Mesenchymal stem cell (in vitro differentiated cells and primary cell): ENCODE measurements at places on chromosomes 1 and 21.

DNA sequence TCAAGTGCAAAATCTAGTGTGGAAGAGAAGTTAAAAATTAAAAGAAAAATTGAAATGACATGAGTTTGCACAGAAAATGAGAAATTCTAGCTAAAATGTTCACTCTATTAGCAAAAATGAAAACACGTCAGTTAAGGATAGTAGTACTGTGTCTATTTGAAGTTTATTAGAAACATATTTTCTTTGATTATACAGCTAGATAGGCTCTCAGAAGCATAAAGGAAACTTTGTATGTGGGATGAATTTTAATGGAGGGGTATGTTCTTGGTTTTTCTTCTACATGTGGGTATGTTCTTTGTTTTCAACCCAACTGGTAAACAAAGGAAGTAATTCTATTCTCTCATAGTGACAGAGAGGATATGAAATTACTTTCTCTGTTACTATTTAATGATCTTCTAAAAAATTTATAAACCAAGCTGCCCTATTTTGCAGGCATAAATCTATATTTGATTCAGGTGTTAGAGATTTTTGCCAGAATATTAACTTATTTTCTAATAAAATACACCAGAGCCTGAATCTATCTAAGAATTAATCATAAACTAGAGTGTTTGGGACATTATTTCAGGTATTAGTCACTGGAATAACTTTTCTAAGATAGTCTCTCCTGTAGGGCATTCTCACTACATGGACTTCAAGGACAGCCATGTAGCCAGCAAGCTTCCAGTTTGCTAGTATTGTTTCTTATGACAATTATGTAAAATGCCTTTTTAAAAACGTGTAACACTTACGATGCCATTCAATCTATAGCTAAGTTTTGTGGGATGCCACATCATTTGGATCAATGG, 15.8 kb downstream of the GPSM2 start:
- no peak for DNase-seq

GRCh38 chr1:201468844-201469644, at the start of gene PHLDA3:
Gene PHLDA3, minus strand, starts transcription at chr1:201469188. Its CDS starts 402 bp downstream, at chr1:201468786.
- DNase-seq = peak; percentile 94

DNA sequence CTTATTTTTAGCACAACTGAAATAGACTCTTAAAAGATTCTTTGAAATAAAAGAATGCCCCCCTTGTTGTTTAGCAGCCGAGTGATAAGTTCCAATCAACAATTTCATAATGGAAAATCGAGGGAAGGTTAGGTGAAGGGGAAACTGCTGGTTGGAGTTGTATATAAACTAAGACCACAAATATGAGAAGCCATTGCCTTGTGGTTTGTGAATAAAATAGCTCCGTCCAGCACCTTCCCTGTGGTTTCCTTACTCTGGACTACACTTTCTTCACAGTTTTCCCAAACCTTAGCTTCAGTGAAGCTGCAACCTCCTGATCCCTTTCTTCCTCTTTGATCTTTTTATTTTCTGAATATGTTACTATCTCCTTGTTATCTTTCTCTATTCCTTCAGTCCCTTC, 6.7 kb upstream of the RAB3GAP2 start:
- DNase-seq = peak; percentile 79

DNA sequence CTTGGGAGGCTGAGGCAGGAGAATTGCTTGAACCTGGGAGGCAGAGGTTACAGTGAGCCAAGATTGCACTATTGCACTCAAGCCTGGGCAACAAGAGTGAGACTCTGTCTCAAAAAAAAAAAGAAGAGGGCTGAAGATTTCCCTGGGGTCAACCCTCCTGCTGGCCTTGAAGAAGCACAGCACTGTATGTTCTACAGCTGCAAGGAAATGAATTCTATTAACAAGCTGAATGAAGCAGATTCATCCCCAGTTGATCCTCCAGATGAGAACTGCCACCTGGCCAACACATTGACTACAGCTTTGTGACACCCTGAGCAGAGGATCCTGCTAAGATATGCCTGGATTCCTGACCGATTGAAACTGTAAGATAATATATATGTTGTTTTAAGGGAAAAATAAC, 129.5 kb downstream of the ADSS2 start:
- peak; percentile 34 for DNase-seq

- DNase-seq = no peak
Measured at GRCh38 chr1:156097499-156098178, 15.4 kb upstream of the MEX3A start.

DNA sequence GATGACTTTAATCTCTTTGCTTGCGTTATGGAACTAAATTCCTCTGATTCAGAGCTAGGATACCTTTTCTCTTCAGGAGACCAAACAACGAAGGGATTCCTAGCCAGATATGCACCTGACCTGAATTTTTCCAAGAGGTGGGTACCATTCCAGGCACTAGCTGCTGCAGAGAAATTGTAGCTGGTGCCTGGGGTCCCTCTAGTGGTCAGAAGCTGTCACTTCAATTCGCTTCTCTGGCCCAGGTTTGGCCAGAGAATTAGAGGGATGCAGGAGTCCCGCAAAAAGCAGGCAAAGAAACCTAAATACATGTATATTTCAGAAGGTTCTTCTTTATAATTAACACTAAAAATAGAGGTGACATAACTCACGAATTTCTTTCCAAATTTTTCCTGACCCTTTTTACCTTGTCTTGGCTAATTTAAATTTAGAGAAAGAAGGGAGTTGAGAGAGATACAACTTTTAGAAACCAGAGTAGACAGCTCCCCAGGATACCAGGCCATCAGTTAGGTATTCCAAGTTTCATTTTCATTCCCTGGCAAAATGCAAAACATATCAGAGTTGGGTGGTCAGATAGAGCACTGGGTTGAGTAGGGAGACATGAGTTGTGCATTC, 9.6 kb downstream of the ACKR1 start:
- DNase-seq = peak; percentile 36

DNA sequence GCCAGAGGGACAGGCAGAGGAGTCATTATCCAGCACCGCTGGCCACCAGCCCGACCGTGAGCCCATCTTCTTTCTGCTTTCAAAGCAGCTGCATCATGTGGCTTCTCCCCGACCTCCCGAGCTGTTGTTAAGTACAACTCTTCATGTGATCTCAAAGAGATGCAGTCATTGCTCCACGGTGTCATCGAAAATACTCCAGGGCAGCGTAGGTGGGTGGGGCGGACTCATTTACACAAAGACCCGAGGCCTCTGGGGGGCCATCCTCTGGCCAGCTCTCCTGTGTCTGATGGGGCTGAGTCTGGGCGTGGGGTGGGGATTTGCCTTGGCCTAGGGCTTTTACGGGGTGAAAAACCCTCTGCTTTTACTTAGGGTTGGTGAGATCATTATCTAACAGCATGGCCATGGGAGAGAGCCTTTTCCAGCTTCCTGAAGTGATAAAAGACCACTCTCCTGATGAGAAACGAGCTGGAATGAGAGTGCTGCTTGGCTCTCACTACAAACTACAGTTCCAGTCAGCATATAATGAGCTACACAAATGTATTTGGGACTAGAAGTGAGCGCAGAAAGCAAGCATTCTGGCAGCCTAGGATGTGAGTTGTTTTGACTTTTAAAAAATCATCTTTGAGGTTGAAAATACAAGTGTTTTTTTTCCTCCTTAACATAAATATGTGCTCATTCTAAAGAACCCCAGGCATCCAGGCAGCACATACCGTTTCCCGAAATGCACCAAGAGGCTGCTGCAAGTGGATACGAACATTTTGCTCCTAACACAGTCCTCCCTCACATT, 165.0 kb downstream of the RHOU start:
- DNase-seq = peak; percentile 46

DNA sequence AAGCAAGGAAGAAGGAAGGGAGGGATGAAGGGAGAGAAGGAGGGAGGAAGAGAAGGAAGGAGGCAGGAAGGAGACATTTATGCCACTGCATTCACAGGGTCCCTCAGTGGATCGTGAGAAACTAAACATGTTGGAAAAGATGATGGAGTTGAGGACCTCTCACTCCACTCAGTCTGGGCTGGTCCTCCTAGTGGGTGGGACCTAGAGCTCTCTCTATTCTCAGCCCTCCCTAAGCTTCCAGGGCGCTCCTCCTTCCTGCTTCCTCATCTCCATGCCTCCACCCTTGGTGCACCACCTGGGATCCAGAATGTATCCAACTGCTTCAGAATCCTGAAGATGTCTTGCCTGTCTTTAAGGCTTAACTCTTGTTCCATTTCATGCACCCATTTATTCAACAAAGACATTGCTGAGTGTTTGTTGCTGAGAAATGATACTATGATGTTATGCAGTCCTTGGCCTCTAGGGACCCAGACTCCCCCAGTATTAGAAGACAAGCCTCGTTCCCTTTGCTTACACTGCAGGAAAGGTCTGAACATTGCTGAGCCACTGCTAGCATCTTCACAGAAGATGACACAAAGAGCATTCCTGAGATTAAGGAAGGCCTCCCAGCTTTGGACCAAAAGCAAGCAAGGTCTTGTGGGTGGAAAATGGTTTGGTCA, 88.5 kb downstream of the BEND5 start:
- peak; percentile 3 for DNase-seq

- DNase-seq = no peak
Measured at GRCh38 chr1:210570116-210570515, 241.4 kb downstream of the HHAT start.

DNA sequence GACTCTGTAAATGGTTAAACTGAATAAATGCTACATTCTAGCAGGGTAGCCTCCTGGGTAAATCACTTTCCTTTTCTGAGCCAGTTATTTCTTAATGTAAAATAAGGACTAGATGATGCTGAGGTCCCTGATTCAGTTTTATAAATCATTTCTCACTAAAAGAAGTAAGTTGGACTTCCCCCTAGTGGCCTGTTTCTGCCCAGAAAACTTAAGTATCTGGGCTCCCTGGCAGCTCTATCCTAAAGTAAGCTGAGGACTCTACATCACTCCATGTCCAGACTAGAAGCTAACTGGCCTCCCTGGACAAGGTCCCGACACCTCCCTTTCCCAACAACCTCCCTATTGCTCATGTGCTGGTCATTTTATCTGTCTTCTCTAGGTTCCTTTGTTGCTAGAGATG, 3.0 kb downstream of the GPN2 start:
- peak; percentile 67 for DNase-seq

GRCh38 chr1:30366911-30367310, 356.5 kb downstream of the MATN1 start:
- no peak for DNase-seq

GRCh38 chr21:45147473-45148315, 73.3 kb downstream of the ADARB1 start:
- no peak for DNase-seq

DNA sequence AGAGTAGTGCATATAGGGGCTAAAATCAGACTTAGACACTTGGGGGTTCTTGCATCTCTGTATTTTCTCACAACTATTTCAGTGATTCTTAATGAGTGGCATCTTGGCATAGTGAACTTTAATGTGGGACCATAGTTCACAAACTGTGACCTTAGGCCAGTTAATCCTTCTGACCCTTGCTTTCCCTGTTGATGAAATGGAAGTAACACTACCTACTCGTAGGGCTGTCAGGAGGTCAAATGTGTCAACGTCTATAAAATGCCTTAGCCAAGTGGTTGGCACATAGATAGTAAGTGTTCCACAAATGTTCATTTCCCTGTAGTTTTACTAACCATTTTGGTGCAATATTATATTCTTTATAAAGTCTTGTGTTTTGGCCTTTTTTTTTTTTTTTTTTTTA, 49.4 kb downstream of the DYRK1A start:
- DNase-seq = no peak

- DNase-seq = no peak
Measured at GRCh38 chr1:14773396-14774025, 175.0 kb downstream of the KAZN start.

- DNase-seq = no peak
Measured at GRCh38 chr1:233909195-233909594, 4.7 kb downstream of the SLC35F3 start.

- no peak for DNase-seq
Measured at GRCh38 chr1:47682198-47682597, 244.4 kb downstream of the FOXD2 start.

DNA sequence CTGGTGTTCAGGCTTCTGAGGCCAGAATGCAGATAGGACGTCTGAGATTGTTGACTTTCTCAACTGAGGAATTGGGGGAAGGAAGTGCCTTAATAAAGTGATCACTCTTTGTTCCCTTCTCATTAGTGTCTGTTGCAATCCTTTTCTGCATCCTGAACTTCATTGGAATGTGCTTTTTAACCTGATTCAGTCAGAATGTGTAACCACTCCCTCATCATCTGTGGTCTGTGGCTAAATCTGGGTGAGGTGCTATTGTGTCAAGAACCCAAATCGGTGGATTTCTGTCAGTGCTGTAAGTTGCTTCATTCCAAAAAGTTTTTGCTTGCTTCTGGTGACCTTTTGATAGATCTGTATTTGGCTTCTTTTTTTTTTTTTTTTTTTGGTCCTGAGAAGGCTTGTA, 38.2 kb downstream of the ARID1A start:
- DNase-seq = no peak

DNA sequence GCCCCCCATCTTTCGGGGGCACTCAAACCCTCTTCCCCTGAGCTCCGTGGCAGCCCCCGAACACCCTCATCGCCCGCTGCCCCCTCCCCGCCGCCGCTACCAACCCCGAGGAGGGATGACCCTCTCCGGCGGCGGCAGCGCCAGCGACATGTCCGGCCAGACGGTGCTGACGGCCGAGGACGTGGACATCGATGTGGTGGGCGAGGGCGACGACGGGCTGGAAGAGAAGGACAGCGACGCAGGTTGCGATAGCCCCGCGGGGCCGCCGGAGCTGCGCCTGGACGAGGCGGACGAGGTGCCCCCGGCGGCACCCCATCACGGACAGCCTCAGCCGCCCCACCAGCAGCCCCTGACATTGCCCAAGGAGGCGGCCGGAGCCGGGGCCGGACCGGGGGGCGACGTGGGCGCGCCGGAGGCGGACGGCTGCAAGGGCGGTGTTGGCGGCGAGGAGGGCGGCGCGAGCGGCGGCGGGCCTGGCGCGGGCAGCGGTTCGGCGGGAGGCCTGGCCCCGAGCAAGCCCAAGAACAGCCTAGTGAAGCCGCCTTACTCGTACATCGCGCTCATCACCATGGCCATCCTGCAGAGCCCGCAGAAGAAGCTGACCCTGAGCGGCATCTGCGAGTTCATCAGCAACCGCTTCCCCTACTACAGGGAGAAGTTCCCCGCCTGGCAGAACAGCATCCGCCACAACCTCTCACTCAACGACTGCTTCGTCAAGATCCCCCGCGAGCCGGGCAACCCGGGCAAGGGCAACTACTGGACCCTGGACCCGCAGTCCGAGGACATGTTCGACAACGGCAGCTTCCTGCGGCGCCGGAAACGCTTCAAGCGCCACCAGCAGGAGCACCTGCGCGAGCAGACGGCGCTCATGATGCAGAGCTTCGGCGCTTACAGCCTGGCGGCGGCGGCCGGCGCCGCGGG, 837 bp downstream of the FOXD3 start:
- DNase-seq = no peak

- DNase-seq = no peak
Measured at GRCh38 chr1:164689672-164690511, 130.9 kb downstream of the PBX1 start.

DNA sequence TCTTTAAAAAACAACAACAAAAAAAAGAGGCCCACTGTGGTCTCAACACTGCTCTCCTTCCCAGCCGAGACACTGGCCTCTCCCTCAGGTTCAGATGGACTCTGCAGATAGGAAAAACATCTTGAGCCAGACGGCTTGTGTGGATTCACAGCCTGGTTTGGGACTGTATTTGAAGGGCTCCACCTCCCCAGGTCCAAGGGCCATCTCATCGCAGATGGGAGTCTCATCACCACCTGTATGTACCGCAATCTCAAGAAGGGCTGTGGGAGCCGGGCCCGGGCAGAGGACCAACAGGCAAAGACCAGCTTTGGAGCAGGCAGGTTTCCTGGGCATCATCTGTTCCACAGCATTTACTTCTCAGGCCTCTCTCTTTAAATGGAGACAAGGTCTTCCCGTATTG, 10.3 kb downstream of the ZBTB48 start:
- DNase-seq = no peak
